ENCODE measurements at places on chromosomes 1 and 21.
A peak's percentile ranks its signal among the peaks of the same experiment; 100 is the strongest.

GRCh38 chr1:20446796-20447195 is 39.2 kb downstream of the CAMK2N1 start:
- DNase-seq, result no peak

GRCh38 chr1:62084310-62084890 is 110.2 kb upstream of the L1TD1 start:
- DNase-seq, result no peak

GRCh38 chr1:160834945-160835565 is 27.6 kb downstream of the CD244 start:
- peak; percentile 28 for DNase-seq

DNA sequence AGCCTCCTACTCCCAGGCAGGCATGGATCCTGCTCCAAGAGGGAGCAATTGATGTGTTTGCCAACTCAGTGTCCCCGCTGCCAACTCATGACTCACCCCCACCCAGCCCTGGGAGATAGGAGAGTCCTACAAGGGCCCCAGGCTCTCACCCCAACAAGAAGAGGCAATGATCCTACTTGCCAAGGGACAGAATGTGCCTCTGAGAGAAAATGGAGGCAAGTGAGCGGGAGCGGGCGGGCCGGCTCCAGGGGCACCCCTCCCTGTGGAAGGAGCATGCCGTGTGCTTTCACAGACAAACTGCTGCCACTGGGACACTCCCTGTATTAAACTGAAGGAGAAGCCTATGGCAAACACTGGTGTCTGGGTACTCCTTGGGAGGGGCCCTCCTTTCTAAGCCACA is 16.7 kb downstream of the PKP1 start:
- DNase-seq, result peak; percentile 63

All from transverse colon (tissue), 4 donors.